ENCODE measurements at places on chromosomes 11 and 22.

- DNase-seq = no peak
These were observed 9.3 kb downstream of the OSBPL5 start for GRCh38 chr11:3155691-3156258.

GRCh38 chr11:115676768-115677167, 172.6 kb upstream of the CADM1 start:
- no peak for DNase-seq

DNA sequence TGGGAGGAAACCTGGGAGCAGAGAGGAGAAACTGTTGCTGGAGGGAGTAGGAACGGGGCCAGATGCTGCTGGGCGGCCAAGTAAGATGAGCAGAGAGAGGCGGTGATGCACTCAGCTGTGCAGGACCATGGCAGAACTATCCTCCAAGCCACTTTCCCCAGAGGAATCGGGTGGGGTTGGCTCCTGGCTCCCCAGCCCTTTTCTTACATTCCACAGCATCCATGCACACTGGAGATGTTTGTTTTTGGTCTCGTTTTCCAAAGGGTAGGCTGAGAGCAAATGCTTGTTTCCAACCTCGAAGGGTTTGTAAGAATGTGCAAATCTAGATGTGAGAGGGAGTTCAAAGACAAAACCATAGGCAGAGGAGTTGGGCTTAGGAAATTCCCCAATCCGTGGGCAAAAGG, 73.2 kb downstream of the DBX1 start:
- no peak for DNase-seq

- DNase-seq = no peak
These were observed 1.2 kb downstream of the PDGFB start for GRCh38 chr22:39243439-39244135.

- no peak for DNase-seq
These were observed 12.7 kb downstream of the SMCO4 start for GRCh38 chr11:93530468-93530826.

DNA sequence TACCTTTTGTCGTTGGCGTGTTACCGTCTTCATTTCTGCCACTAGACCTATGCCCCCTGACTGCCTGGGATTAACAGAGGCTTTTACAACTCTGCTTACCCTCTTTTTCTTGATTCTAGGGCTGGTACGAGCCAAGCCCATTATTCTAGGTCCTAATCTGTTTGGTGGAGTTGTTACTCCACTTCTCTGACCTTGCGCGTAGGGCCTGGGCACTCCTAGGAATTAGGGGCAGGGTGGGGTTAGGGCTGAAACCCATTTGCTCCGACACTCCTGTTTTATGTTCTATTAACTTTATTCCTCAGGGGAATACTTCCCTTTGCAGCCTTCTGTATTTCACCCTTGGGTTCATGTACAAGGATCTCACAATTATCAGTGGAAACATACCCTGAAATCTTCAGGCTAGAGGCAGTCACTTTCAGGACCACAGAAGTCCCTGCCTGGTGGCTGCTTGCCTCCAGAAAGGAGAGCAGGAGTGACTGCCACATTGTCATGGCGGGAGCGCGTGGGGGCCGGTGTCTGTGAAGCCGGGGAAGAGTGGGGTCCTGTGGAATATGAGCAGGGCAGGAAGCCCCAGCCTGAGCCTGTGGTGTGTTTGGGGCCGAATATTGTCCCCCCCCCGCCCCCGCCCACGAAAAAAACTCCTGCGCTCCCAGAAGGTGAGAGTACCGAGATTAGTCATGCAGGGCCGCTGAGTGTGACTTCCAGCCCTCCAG, 731 bp upstream of the SLC37A2 start:
- DNase-seq = no peak

- no peak for DNase-seq
These were observed 29.8 kb upstream of the MSANTD2 start for GRCh38 chr11:124829986-124830385.

DNA sequence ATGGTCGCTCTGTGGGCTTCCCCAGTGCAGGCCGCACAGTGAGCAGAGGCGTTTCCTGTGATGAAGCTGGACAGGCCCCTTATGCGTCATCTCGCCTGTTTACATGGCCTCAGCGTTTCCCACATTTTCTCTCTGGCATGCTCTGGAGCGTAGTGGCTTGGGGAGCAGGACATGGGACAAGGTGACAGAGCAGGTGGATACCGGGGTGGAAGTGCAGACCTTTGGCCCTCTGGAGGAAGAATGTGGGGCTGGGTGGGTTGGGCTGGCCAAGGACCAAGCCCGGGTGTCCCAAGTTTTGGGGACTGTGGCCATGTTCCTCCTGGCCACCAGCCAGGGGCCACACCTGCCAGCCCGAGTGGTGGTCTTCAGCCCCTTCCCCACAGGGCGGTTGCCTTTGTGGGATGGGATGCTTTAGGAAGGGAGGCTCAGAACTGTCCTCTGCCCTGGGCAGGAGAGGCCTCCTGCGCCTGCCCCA, 446.6 kb downstream of the TBC1D22A start:
- DNase-seq = no peak

- no peak for DNase-seq
These were observed 196.5 kb downstream of the TENM4 start for GRCh38 chr11:79244241-79244772.

Measured in cortex of kidney (tissue), 1 donor.